ENCODE measurements at places on chromosomes 11 and 22. TPM values are rescaled to one million over a fixed set of nuclear protein-coding genes. Genes with fewer than 3 reads are reported as not detected.

GRCh38 chr11:831961-832528 lies 707 bp upstream of the CD151 start:
- no peak for DNase-seq

DNA sequence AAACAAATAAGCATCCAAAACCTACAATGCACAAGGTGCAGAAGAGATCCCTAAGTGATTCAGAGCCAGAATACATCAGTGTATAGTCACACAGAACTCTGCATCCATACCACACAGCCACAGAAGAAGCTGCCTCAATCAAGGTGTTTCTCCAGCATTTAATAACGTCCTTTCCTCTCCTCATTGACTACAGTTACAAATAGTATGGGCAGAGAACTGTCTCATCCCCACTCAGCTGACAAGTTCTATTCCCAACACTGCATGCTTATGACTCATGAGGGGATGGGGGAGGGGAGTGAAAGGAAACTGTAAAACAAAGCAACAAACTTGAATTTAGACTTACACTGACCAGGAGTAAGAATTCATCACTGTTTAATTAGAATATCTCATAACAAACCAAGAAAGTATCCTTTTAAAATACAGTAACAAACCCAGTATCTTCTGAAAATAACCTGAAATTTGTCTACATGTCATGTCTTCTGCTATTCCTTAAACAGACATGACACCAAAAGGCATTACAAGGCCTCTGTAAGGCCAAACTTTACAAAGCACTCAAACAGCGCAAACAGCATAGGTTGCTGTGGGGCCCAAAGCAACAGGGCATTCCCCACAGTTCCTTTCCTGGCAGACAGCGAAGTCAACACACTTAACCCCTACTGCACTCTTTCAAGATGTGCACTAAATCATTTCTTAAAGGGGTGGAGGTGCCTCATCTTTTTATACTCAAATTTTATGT lies 29.3 kb downstream of the CELF1 start:
- DNase-seq: no peak

GRCh38 chr22:43745783-43746356 lies 66.2 kb downstream of the EFCAB6 start:
- DNase-seq: no peak

DNA sequence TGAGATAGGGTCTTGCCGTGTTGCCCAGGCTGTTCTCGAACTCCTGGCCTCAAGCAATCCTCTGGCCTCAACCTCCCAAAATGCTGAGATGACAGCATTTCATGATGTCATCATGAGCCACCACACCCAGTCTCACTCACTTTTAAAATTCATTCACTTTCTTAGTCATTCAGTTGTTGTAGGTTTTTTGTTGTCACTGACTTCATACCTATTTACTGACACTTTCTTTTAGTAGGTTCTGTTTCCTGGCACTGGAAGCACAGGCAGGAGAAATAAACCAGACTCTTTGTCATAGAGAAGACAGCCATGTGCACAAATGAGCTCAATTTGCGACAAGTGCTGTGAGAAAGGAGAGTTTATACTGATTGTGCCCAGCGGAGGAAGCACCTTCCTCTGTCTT lies 10.5 kb downstream of the ART5 start:
- DNase-seq: no peak

DNA sequence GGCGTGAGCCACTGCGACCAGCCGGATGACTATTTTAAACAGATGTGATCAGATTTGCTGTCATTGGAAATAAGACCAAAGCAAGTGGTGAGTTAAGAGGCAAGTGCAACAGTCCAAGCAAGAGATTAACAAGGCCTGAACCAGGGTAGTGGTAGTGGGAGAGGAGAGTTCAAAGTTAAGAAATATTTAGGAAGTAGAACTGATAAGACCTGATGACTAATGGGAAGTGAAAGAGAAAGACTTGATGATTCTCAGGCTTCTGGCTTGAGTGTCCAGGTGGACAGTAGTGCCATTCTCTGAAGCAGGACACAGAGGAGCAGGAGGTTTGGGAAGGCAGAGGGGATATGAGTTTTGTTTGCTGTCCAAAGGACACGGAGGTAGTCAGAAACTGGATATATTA lies 7.2 kb downstream of the NDUFC2 start:
- DNase-seq: no peak

DNA sequence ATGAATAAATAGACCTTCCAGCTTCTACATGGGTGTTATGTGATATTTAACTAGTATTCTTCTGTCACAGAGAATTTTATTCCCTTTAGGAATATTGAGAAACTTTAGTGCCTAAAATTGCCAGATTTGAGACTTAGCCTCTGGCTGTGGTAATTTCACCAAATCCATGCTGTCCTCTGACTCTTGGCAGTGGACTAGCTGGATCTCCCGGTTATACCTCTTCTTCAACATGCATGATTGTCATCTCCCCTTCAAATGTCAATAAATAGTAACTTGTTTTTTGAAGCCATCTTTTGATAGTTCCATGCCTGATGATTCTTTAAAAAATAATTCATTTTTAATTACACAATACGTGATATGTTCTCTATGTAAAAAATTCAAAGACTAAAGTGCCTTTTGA lies 8.4 kb downstream of the AQP11 start:
- DNase-seq: no peak

The KRTAP5-8 gene
- 1.3 TPM for polyA plus RNA-seq

DNA sequence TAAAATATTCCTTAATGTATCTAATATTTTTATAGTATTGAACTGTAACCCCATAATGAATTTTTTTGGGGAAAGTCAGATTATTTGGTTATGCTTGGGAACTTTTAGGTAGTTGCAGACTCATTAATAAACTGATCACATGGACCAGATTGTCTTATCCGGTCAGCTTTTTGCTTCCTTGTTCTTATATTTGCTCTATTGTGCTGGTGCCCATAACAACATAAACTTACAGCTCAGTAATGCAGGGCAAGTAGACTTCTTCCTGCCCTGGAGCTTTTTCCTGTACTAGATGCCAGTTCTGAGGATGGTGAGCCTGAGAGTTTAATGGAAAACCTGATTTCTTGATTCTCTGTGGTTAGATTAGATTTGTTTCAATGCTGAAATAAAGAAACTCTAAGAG lies 53.2 kb downstream of the MTMR3 start:
- no peak for DNase-seq
